ENCODE measurements at places on chromosomes 13 and 19. TPM values are rescaled to one million over a fixed set of nuclear protein-coding genes. Genes with fewer than 3 reads are reported as not detected.

Gene FCGBP
- total RNA-seq, result 0.14 TPM

Gene IL11
- 5.4 TPM for total RNA-seq

Gene PCSK4
- total RNA-seq, result 1.3 TPM

Gene ZNF613
- 6.9 TPM for total RNA-seq

Gene KLK2
- total RNA-seq, result not detected

Gene RGCC
- 3.1 TPM for total RNA-seq

Gene ZNF431
- total RNA-seq, result 2.4 TPM

Gene MATK
- total RNA-seq, result under 0.01 TPM

Gene FKBP8
- total RNA-seq, result 256 TPM

Gene PODNL1
- total RNA-seq, result 2.1 TPM

Gene CYP4F2
- not detected for total RNA-seq

Gene CPB2
- total RNA-seq, result not detected

Gene CACNA1A
- 4.1 TPM for total RNA-seq

Gene PCDH17
- 0.09 TPM for total RNA-seq

Gene LATS2
- 13.8 TPM for total RNA-seq

Gene SGCG
- total RNA-seq, result 12.5 TPM

Gene ZFP36
- total RNA-seq, result 1.3 TPM

Gene RUBCNL
- total RNA-seq, result 0.55 TPM

All from smooth muscle cell of bladder (primary cell).